HTR-8/SVneo (cell line): ENCODE measurements at places on chromosomes 6 and 20.

- DNase-seq, result no peak
Observed at GRCh38 chr20:18431206-18431605, 35.6 kb downstream of the DZANK1 start.

DNA sequence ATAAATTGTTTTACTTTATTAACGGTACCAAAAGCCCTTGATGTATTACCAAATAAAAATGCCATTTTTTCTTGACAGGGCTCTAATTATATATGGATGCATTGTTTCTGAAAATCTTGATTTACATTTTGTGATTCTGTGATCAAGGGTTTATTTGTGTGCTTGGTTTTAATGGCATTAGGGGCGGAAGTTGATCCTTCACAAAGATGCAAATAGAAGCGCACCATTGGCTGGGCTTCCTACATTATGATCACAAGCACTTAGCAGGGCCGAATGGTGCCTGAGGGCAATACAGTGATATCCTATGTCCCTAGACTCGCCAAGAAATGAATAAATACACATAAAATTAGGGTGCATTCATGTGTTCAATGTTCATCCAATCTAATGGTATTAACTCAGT lies 172.9 kb upstream of the UST start:
- no peak for DNase-seq

DNA sequence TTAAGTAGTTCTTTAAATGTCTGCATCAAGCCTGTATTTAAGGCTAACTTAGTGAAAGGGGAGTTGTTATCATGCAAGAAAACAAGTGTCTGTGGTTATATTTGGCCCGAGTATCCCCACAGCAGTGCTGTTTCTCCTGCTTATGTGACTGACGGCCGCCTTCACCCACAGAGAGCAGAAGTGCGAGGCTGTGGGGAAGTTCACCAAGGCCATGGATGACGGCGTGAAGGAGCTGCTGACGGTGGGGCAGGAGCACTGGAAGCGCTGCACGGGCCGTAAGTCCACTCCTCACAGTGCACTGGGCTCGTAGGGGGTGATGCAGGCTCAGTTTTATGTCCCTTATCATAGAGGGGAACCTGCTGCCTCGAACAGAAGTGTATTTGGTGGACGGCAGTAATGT lies 53.2 kb upstream of the SYNJ2 start:
- no peak for DNase-seq

DNA sequence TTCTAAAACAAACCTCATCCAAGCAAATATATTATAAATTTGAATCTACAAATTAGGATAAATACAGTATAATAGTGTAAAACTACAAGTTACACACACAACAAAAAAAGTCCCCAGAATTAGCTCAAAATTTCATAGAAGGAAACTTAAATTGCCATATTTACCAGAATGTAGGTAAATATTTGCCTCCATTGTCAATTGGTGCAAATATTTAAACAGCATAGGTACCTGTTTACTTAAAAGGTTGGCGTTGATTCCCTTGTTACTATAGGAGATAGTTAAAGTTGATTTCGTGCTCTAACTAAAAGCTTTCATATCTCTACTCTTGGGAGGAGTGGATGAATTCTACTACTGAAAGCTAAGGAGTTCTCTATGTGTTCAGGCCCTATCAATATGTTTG lies 111.6 kb upstream of the TENT5A start:
- DNase-seq, result no peak

- DNase-seq, result no peak
Observed at GRCh38 chr20:44138867-44139266, 48.1 kb downstream of the JPH2 start.

DNA sequence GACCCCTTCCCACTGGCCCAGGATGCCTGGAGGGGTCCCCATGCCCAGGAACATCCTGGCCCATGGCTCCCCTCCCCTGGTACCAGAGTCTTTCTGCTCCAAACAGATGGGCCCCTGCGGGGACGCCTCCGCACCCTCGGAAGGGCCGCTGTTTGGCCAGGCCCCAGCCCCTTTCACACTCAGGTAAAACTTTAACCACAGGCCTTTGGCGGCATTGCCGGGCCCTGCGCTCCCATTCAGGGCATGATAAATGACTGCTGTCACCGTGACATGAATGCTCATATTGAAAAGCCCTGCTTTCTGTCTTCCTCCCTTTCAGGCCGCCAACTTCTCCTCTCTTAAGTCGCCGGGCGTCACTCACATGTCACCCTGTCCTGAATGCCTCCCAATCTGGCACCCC lies 141.5 kb upstream of the TOP1 start:
- no peak for DNase-seq

DNA sequence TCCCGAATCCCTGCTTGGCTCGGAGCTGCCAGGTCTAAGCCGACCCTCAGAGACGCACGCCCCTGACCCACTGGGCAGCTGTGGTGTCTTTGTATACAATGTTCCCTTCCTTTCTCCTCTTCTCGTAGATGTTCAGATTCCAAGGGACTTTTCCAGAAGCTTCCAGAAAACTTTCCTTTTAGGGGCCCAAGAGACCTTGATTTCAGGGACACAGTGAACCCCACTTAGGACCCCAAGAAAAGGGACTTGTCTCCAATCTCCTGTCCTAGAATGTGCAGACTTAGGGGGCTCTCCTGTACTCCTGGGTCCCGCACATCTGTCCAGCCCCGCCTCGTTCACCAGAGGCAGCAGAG lies 103.5 kb downstream of the EDN3 start:
- no peak for DNase-seq

- peak; percentile 37 for DNase-seq
Observed at GRCh38 chr6:39841291-39841690, 49.1 kb downstream of the DAAM2 start.

DNA sequence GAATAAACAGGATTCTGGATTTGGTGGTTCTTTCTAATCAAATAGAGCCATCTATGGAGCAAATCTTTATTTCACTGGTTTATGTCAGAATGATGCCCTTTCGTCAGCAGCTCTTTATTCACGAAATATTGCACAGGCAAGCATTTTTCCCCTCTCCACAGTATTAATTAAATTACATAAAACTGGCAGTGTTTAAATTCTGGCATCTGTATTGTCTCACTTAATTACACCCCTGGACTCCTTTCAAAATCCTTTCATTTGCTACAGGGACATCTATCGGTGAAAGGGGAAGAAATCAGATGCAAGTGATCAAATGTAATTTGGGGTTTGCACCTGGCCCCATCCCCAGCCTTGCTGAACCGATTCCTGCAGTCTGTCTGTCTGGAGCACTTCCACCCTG lies 801.9 kb downstream of the QKI start:
- DNase-seq, result no peak

GRCh38 chr6:121338956-121339355 lies 4.7 kb upstream of the TBC1D32 start:
- no peak for DNase-seq

DNA sequence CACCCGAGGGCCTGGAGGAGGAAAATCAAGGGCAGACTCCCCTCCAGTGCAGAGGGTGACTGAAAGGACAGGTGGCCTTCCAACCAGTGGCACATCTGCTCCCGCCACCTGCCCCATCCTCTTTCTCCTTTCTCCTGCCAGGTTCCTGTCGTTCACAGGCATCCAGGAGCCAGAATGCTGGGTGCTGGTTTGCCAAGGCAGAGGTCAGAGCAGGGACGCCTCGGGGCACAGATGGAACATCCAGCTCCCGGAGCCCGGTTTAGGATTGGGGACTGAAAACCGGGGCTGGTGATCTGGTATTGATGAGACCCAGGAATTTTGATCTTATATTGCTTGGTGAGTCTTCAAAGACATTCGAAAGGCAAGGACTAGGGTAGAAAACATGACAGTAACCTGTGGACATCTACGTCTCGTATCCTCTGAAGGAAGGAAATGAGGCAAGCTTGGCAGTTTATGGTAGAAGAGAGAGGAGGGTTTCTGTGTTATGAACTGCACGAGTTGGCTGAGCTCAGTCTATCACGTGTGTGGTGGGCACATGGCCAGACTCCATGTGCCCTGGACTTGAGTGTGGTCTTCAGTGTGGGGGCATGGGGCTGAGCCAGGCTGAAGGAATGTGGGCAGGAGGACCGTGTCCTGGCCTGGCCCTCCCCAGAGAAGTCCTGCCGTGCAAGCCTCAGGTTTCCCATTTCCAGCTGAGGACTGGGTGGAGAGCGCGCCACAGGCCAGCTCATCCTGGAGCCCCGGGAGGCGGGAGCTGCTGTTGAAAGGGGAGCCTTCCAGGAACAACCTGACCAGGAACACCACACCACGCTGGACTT lies 74.2 kb downstream of the IRF4 start:
- no peak for DNase-seq

DNA sequence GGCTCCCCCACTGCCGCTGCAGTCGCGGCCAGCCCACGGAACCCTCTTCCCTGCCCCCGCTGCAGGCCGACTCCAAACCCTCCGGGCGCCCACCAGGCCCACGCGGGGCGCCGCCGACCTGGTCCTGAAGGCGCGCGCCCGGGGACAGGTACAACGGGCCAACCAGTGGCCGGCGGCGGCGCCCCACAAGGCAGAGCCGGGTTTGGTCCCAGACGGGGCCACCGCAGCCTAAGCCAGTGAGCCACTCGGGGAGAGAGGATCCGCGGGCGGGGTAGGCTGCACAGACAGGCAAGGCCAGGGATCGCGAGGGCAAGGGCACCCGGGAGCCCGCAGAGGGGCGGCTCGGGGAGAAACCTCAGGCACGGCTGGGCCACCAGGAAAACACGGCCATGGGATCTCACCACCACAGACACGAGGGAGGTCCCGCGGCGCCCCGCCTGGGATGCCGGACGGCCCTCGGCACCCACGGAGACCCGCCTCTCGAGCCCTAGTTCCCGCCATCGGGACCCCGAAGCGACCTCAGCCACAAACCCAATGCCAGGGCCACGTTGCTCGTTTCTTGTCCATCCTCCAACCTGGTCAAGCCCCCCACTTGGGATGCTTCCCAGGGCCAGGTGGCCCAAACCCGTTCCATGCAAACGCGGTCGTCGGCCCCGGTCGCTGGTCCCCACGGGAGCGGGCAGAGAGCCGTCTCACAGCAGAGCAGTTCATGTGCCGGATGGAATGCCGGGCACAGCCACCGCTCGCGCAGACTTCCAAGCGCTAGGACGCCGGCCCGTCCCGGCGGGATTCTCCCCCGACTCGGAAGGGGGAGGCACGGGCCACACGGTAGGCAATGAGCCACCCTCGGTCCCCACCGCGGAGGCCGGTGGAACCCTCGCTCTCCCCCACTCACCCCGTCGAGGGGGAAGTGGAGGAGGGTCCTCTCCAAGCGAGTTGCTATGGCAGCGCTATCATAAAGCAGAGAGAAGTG lies 1956.6 kb upstream of the DEFB115 start:
- no peak for DNase-seq

- peak; percentile 37 for DNase-seq
Observed at GRCh38 chr6:105179244-105180065, at the start of gene POPDC3. Gene POPDC3, minus strand, starts transcription at chr6:105180014. Its CDS starts 18,105 bp downstream, at chr6:105161909.

DNA sequence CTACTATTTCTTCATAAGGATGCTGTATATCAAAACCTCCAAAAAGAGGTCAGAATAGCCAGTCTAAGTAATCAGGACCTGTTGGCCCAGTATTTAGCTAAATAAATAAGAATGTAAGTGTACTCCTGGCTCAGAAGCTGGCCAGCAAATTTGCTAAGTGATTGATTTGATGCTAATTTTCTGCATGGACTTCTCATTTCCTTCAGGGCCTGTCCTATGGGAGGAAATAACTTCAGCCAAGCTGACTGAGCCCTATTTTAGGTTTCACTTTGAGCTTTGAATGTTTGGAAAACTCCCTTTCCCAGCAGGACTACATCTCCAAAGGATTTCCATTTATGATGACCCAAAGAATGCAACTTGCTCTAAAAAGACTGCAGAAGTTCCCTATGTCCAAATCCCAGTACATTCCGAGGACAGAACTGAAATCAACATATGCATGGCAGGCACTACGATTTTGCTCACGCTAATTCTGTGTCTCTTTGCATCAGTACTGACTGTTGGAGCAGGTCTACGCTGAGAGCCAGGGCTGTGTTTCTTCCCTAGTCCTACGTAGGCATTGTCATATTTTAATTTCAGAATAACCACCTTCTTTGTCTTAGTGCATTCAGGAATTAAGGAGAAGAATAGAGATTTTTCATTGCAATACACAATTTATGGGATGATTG lies 441.4 kb upstream of the PLCB4 start:
- DNase-seq, result no peak

GRCh38 chr6:100378576-100378975 lies 86.1 kb downstream of the SIM1 start:
- DNase-seq, result no peak

- no peak for DNase-seq
Observed at GRCh38 chr20:36572701-36573102, 695 bp upstream of the TGIF2 start.

GRCh38 chr6:33766921-33767907 lies 20.5 kb upstream of the IP6K3 start:
- DNase-seq, result no peak

DNA sequence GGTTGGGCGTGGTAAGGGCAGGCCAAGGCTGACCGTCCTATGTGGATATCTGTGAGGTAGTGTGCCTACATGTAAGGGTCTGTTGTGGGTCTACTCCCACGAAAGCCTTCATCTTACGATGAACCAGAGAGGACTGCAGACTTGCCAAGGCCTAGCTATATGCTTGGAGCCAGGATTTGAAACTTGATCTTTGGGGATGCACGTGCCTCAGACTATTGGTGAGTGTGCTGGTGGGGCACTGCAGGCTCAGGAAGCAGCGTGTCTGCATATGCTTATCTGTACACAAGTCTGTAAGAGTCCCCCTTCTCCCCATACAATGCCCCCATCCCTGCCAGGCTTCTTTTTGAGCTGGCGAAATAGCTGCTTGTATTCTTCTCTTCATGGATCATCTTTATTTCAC lies 17.9 kb downstream of the PLCG1 start:
- DNase-seq, result no peak

DNA sequence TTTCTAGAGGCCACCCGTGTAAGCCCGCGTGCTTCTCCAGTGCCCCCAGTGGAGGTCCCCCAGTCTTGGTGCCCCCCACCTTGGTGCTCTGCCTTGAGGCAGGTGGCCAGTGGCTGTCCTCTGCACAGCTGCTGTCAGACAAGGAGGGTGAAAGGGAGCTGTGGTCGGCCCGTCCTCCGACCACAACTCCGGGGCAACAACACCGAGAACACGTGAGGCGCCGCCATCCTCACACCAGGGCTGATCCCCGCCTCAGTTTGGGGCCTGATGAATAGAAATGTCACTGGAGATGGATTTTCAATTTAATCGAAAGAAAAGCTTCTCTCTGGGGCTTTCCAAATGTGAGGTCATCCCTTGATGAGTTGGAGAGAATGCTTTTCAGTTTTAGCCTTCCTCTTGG lies 304.6 kb downstream of the CDH4 start:
- DNase-seq, result no peak

DNA sequence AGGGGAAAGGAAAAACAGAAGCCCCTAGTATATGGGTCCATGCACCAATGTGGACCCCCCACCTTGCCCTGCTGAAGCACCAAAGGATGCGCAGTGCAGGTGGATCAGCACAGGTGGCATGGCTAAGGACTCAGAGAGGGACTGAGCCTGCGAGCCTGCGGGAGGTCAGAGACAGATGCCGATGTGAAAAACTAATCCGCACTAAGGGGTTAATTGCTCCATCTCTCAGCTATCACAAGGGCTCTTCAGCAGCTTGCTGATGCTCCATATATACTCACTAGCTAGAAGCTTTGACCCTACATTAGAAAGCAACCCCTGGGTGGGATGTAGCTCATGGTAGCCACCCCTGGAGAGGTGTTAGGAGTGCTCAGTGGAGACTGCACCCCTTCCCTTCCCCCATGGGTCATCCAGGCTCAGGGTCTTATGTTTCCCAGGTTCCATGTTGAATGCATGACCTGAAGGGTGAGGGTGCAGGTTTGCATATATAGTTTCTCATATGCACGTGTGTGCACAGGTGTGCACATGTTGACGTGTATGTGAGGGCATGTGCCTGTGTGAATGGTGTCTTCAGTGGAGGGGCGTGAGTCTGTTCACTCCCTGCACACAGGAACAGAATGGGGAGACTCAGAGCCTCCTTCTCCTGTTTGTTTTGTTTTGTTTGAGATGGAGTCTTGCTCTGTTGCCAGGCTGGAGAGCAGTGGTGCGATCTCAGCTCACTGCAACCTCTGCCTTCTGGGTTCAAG lies 13.4 kb upstream of the IP6K3 start:
- no peak for DNase-seq
